ENCODE measurements at places on chromosomes 4 and X.
A peak's percentile ranks its signal among the peaks of the same experiment; 100 is the strongest.

DNA sequence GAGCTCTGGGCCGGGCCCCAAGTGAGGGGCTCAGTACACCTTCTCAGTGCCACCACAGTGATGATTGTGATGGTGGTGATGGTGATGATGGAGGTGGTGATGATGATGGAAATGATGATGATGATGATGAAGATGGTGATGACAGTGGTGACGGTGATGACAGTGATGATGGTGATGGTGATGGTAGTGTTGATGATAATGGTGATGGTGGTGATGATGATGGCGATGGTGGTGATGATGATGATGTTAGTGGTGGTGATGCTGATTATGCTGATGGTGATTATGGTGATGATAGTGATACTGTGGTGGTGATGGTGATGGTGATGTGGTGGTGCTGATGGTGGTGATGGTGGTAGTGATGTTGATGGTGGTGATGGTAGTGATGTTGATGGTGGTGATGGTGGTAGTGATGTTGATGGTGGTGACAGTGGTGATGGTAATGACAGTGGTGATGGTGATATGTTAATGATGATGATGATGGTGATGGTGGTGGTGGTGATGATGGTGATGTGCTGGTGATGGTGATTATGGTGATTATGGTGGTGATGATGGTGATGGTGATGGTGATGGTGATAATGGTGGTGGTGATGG lies 29.9 kb downstream of the HMX1 start:
- no peak for DNase-seq

DNA sequence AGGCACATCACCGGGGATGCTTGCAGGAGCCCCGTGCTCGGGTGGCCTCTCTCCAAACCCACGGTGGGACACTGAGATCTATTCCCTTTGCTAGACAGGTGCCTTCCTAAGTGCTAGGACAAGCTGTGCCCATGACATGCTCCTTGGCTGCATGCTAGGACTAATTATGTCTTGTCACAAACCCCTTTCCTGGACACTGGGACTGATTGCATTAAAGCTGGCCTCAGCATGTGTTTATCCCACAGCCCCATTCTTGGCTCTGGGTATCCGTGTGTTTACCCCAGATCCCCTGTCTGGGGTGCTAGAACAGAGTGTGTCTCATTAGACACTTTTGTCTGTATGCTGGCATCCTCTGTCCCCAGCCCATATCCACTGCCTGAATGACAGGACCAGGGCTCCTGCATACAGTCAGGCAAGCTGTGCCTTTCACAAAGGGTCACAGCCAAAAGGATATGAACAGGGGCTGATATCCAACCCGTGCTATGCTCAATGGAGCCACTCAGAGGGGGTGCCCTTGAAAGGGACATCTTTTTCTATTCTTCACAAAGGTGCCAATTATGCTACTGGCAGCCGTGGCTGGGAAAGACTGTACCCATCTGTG lies 9.2 kb upstream of the IQSEC2 start:
- DNase-seq, result no peak

- no peak for DNase-seq
Observed at GRCh38 chrX:133923113-133923512, 62.3 kb downstream of the GPC3 start.

DNA sequence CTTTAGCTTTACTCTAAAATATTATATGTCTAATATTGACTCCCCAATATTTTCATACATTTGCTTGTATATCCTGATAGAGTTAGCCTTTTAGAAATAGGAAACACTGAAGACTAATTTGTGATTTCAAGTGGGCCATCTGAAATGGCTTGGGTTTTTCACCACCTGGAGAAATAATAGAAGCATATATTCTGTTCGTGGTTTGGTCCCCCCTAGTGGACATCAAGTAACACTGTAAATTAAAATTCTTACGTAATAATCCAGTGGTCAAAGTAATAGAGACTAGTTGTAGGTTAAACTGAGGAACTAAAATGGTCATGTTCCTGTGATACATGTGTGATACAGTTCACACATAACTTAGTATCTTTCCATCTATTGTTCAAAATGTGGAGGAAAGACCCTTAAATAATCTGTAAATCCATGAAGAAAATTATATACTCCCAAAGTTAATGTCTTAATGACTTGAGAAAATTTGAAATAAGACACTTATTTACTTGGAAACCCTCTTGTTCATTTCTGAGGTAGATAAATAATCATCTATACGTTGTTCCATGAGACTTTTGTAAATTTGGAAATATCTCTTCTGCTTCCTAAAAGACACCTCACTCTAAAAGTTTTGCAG lies 79.8 kb upstream of the SMARCAD1 start:
- no peak for DNase-seq

DNA sequence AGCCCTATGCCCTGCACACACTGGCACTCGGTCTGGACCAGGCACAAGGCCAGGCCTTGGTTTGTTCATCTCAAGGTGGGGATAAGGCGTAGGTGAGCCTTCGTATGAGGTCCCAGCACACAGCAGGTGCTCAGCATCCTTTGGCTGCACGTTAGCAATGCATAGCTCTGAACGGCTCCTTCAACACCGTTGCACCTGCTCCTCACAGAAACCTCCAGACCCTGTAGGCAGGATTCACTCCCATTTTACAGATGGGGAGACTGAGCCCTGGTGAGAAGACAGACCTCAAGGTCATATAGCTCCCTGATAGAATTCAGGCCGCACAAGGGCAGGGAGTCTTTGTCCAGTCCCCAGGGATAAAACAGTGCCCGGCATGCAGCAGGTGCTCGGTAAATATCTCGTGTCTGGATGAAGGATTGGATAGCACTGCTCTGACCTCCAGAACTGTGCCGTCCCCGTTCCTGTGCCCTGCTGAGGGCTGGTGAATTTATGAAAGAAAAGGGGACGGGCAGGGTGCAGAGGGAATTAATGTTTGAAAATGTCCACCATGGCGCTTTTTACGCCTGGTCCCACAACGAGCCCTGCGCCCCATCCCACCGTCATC lies 2.4 kb downstream of the PPP2R2C start:
- DNase-seq, result no peak

DNA sequence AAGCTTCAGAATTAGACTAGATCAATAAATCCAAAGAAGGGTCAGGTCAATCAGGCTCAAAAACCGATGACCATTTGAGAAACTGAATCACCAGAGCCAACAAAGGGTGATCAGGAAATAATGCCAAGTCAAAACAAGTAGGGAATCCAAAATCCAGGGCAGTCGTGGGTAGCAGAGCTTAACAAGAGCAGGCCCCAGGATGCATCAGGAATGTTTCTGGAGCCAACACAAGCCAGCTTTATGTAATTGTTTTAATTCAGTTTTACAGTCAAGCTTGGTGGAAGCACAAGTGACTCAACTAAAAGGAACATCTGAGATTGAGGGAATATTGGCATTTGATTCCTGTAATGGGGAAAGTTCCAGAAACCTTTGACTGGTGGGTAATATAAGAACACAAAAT lies 237.9 kb upstream of the EDA2R start:
- no peak for DNase-seq

- DNase-seq, result peak; percentile 90
Observed at GRCh38 chrX:115344885-115345614, 55.5 kb downstream of the LUZP4 start.

GRCh38 chrX:111035991-111036390 lies 60.0 kb upstream of the PAK3 start:
- DNase-seq, result no peak

DNA sequence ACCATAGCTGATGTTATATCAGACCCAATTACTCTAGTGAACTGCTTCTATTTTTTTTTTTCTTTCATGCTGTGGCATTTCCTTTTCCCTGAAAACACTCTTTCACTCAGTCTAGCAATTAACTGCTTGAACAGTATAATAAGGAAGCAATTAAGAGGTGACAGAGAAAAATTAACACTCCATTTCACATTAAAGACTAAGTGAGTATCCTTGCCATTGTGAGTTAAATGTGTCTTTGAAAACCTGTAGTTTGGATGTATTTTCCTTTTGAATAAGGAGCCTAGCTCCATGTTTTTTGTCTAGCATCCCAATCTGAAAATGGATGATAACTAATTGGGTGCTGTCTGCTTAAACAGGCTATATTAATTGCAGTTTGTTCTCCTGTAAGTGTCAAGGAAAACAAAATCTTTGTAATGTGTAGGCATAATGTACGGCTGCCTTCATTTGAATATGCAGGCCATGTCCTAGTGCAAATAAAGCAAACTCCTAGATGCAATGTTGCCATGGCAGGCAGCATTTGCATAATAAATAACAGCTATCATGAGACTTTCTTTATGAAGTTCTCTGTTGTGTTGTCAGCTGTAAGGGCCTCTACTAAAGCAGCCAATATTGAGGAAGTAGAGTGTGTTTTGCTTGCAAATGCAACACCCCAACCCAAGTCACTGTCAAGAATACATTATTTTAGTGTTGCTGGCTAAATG lies 416.7 kb downstream of the ZIC3 start:
- no peak for DNase-seq

DNA sequence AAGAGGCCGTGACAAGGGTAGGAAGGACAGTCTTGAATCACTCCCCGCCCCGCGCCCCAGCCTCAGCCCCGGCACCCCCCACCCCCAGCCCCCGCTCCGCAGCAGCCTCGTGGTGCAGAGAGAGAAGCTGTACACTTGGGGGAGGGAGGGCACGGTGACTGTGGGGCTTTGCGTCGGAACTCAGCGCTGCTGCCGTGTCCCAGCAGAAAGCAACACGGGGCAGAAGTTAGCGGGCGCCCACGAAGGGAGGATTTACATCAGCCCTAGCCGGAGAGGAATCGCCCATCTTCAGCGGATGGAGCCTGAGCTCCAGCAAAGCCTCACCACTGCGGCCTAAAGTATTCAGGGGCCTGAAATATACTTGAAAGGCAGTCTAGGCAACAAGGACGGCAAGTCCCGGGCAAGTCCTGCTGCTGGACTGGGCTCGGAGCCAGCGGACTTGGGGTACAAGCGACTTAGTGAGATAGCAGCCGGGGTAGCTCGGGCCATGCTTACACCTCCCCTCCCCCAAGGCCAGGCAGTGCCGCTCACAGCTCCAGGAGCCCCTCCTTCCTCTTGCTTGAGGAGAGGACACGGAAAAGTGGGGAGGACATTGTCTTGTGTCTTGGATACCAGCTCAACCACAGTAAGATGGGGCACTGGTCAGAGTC lies 18.5 kb upstream of the OPN1LW start:
- DNase-seq, result no peak

GRCh38 chr4:98284640-98285046 lies 23.5 kb downstream of the RAP1GDS1 start:
- DNase-seq, result no peak

- DNase-seq, result no peak
Observed at GRCh38 chr4:2449051-2449450, 19.9 kb upstream of the RNF4 start.

DNA sequence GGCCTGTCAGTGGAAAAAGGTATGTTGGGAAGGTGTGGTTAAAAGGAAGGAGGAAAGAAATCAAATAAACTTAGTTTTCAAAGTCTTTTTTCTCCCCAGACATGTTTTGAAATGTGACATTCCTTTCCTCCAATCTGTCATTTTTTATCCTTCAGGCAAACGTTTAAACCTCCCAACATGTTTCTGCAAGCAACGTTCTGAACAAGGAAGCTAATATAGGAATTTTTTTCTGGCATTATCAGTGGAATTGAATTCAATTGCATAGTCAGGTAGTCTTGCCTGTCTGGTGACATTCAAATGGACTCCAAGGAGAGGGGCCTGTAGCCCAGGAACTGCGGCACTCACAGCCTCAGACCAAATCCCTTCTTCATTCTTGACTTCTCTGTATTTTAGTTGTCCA lies 30.0 kb upstream of the RASSF6 start:
- no peak for DNase-seq

- DNase-seq, result no peak
Observed at GRCh38 chr4:81786063-81786763, 314.5 kb upstream of the RASGEF1B start.

DNA sequence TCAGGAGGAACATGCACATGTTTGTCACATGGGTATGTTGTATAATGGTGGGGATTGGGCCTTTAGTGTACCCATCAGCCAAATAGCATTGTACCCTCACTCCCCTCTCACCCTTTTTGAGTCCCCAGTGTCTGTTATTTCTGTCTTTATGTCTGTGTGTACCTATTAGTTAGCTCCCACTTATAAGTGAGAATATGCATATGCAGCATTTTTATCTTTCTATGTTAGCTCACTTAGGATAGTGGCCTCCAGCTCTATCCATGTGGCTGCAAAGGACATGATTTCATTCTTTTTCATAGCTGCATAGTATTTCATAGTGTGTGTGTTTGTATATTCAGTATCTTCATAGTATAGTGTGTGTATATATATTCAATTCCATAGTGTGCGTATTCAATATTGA lies 64.6 kb downstream of the DCLK2 start:
- DNase-seq, result no peak

- no peak for DNase-seq
Observed at GRCh38 chr4:49063670-49064069, 77.6 kb downstream of the CWH43 start.

- no peak for DNase-seq
Observed at GRCh38 chr4:130080872-130081451, 985.0 kb downstream of the C4orf33 start.

DNA sequence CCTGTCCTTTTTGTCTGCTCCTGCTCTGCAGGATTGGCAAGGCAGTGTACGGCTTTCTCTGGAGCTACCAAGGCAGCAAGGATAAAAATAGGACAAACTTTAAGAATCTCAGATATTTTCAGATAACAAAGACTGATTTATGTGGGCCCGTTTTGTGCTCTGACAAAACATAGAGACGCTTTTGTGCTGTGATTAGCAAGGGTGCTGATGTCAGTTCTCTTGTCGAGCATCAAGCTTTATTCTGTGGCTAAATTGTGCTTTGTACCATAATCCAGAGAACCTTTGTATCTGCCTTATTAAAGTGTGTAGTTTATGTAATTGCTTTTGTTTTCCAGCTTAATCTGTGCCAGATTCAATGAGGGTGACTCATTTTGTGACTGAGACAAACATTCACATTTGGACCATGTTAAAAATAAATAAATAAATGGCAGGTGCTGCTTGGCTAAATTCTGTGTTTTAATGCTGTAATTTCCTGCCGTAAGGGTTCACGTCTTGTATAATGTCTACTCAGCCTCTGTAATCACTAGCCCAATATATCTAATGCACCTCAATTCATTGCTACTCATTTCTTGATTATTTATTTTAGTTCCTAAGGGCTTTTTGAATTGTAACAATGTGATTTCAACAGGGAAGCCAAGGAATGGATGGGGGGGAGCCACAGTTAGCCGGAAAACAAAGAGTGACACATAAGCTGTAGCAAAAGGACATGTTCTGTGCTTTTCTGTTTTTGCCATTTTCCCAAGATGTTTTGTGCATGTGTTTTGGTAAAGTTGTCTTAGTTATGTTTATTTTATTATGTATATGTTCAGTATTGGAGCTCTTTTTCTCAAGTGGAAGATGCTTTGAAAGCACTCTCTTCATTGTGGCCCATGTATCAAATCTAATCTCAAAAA lies 75.1 kb downstream of the GAB1 start:
- DNase-seq, result no peak
